ENCODE measurements at places on chromosomes 3 and 15.
A peak's percentile ranks its signal among the peaks of the same experiment; 100 is the strongest.

GRCh38 chr15:89375093-89376005 lies 40.7 kb upstream of the POLG start:
- no peak for DNase-seq

DNA sequence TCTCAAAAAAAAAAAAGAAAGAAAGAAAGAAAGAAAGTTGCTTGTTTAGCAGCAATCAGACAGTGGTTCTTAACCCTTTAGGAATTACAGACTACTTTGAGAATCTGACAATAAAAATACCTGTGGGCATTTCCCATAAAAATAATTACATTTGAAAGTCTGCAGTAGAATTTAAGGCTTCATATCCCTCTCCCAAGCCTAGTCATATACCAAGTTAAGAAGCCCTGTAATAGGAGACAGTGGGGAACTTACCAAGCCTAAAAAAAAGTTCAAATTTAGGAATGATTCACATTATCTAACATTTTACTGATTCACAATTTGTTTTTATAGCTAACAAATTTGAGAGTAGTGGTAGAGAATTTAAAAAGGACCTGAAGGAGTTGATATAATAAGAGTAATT lies 47.5 kb downstream of the LRRFIP2 start:
- DNase-seq, result no peak

- DNase-seq, result no peak
These were observed 667 bp upstream of the KLHDC8B start for GRCh38 chr3:49170744-49171118.

DNA sequence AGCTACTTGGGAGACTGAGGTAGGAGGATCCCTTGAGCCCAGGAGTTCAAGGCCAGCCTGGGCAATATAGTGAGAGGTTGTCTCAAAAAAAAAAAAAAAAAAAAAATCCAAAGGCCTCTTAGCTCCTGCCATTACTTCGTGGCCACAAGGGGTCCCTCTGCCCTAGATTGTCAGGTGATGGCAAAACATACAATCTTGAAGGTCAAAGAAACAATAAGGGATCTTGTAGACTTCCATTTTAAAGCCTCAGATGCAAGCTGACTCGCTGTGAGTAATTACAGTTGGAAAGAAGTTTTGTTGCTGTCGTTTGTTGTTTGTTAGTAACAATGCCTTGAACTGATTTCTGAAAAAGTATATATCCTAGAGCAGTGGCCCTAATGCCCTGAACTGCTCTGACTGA lies 55.9 kb upstream of the PLCL2 start:
- DNase-seq, result peak; percentile 64

DNA sequence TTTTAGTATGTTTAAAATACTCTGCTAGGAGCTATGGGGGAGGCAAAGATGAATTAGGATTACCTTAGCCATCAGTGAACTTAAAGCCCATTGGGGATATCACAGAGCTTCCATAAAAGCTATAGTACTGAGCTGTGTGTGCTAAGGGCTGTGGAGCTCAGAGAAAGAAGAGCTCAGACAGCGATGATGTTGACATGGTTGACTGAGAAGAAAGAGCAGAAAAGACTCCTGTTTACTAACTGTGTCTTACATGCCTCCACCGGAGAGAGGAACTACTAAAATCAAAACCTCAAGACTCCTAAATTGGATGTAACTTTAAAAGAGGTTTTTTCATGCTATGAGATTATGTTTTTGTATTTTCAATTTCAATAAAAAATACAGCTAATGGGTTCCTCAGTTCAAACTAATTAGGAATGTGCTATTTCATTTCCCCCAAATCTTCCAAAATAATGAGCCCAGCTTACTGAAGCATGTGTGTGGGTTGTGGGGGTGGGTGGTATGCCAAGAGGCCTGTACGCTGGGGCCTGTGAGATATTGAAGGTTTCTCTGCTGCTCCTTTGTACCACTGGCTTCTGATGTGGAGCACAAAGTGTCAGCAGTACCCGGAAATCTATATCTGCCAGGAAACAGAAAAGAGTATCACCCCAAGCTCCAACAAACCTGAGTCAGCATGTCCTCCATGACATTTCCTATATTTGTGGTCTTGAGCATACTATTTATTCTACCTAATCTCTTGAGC lies 22.7 kb downstream of the DGKG start:
- DNase-seq, result no peak

GRCh38 chr3:30343861-30344260 lies 262.5 kb upstream of the TGFBR2 start:
- no peak for DNase-seq

GRCh38 chr3:25478211-25478757 lies 50.2 kb downstream of the RARB start:
- no peak for DNase-seq

Measured in CD4-positive, alpha-beta T cell treated with Interleukin-15 for 1 hour (primary cell).